ENCODE measurements at places on chromosomes 4 and X.

- DNase-seq = no peak
Measured at GRCh38 chr4:37757761-37758160, 68.7 kb upstream of the PGM2 start.

DNA sequence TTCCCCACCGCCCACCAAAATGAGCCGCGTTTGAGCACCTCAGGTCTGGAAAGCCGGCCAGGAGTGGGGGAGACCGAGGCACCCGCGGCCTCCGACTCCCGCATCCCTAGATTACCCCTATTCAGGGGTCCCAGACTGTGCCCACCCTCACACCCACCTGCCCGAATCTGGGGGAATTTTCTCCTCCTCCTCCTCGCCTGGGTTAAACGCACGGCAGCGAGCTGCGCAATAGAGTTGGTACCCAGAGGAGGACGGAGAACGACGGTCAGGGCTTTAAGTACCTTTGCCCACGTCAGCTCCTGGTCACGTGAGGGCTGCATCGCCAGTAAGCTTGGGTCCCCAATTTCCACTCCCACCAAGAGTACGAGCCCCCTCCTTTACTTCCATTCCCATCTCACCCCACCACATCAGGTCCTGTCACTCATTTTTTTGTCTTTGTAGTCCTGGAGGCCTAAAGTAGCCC lies at the start of gene ARMCX2:
ARMCX2 (minus strand) TSS at position 250 of the 463 bp plus-strand sequence. CDS start 2,262 bp downstream, outside the sequence.
- no peak for DNase-seq

DNA sequence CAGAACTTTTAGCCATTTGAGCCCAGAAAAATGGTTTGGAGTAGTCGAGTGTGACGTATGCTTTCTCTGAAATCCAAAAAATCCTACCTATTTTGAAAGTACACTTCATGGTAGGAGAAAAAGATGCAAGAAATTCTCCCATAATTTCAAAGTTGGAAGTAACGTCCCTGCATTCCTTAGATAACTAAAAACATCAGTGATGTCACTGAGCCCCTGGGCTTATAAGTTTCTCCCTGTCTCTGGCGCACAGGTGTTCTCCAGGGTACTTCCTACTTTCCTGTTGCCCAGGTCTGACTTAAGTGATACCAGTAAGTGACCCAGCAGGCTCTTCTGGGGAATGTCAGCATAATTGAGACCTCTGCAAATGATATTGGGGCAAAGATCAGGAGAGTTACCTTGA lies 90.5 kb upstream of the WDR1 start:
- DNase-seq = no peak

DNA sequence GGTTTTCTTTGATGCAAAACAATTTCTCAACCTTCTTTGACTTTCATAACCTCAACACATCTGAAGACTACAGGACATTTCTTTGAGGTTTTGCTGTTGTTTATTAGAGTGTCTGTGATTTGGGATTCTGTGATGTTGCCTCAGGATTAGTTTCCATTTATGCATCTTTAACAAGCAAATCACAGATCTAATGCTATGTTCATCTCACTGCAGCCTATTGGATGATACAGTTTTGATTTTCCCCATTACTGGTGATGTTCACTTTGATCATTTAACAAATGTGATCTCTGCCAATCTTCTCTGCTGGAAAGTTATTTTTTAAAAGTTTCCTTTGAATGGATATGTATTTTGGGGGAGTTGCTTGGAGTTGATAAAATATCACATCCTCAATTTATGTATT lies 624.9 kb upstream of the HS3ST1 start:
- DNase-seq = no peak

DNA sequence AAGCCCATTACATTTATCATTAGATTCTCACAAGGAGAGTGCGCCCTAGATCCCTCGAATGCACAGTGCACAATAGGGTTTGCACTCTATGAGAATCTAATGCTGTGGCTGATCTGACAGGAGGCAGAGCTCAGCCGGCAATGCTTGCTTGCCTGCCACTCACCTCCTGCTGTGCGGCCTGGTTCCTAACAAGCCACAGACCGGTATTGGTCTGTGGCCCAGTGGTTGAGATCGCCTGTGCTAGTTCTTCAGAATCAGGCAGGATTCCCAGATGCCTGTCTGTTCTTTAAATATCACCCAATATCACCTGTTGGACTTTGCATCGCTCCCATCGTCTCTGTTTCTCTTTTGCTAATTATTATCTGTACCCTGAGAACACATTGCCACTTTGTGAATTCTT lies 14.0 kb downstream of the DSPP start:
- DNase-seq = no peak

Measured in activated gamma-delta T cell (primary cell).